Stimulated activated CD8-positive, alpha-beta memory T cell treated with anti-CD3 and anti-CD28 coated beads, Interleukin-7, amount 100 ng/mL, for 4 hours (primary cell): ENCODE measurements at places on chromosomes 2 and 18.

- no peak for DNase-seq
Measured at GRCh38 chr18:51273437-51273836, 76.0 kb upstream of the MEX3C start.

GRCh38 chr2:135638825-135639224, 102.8 kb upstream of the UBXN4 start:
- DNase-seq: no peak

DNA sequence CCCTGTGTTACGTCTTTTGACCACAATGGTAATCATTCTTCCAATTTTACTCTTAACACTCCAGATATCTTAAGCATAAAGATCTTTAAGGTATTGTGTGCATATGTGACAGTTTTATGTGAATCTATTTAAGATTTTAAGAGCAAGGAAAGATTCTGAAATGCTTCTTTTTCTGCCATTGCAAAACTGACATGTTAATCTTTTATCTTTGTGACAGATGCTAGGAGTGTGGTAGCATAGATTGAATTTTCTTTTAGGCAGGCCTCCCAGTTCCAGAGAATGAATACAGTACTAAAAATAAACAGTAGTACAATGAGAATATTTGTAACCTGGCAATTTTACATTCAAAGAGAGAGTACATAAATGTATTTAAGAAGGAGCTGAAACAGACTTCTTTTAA, 232.5 kb upstream of the ZSWIM2 start:
- no peak for DNase-seq

- no peak for DNase-seq
Measured at GRCh38 chr18:63302220-63302619, 17.3 kb downstream of the BCL2 start.

- DNase-seq: no peak
Measured at GRCh38 chr2:239312741-239313667, 87.8 kb downstream of the HDAC4 start.

GRCh38 chr2:74778381-74779264, 55.3 kb upstream of the HK2 start:
- no peak for DNase-seq

DNA sequence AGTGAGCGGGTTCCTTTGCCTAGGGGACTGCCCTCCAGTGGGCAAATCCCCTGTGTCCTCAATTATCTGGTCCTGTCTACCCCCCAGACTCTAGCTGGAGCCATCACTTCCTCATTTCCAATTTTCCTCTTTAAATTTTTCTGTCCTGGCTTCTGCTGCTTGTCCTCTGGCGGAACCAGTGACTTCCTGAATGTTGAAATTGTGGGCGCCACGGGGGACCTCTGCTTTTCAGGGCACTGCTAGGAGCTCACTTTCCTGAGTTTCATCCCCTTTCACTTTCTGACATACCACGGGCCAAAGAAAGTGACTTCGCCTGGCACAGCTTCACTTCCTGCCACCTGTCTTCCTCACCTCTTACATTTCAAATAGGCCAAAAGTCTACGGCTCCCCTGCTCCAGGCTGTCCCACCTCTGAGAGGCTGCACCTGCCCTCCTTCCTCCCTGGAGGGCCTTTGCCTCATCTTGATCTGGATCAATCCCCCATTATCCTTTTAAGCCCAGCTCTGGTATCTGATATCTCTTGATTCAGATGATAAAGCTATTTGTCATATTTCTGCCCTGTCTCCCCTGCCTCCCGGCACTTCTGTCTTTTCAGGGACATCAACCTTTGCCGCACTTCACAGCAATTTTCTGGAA, 1.4 kb upstream of the MARCO start:
- DNase-seq: no peak

GRCh38 chr18:62183578-62184195, 3.2 kb downstream of the PIGN start:
- no peak for DNase-seq

GRCh38 chr2:7430421-7430868, 513.2 kb downstream of the RNF144A start:
- DNase-seq: peak; percentile 7

- no peak for DNase-seq
Measured at GRCh38 chr2:144943986-144944385, 424.1 kb upstream of the ZEB2 start.

DNA sequence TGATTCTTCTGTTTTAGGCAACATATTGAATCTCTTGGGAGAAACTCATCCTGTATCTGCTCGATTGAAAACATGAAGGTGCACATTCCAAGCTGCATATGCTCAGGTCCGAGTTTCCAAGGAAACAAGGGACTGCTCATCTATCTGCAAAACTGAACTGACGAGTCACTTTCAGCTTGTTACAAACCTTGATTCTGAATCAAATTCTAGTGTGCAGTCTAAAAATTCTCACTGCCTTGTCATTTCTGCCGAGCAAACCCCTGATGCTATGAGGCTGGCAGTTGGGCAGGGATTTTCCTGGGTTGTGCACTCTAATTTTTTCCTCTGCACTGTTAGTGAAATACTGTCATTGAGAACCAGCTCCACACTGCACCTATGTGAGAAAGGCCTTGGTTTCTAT, 101.3 kb upstream of the ETAA1 start:
- DNase-seq: no peak

DNA sequence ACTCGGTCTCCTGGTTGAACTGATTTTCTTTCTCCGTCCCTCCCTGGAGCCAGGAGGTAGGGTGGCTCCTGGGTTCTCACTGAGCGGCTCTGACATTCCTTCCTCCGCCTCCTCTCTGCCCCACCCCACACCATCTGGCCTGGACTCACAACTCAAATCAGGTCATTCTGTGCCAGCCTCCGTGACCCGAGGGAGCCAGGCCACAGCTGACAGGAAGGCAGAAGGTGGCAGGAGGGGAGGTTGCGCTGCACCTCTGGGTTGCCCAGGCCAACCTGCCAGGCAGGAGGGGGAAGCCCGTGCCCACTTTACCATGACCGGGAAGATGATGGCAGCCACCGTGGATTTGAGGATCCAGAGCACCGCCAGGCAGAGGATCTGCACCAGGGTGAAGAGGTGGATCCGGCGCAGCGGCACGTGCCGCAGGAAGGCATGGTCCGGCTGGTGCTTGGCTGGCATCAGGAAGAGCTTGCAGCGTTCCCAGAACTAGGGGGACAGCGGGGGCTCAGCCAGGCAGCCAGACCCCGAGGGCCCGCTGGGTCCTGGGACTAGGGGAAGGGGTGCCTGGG, 28.3 kb downstream of the MTHFD2 start:
- no peak for DNase-seq

DNA sequence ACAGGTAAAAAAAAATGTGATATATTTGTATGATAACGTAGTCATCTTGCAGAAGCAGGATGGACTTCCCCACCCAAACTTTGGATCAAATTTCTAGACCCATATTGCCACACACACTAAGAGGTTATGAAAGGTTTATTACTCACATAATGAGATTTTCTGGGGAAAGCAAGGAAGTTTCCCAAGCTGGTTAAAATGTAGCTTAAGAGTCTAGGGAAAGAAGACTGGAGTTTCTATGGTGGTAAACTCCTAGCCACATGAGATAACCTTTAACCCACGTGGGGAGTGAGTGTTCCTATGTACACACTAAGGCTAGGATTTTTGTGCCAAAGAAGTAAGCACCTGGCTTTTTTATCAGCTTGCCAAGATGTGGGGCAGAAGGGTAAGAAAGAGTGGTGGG, 335.7 kb upstream of the UBE2E3 start:
- DNase-seq: no peak

GRCh38 chr18:46652372-46652771, 4.6 kb downstream of the LOXHD1 start:
- no peak for DNase-seq

DNA sequence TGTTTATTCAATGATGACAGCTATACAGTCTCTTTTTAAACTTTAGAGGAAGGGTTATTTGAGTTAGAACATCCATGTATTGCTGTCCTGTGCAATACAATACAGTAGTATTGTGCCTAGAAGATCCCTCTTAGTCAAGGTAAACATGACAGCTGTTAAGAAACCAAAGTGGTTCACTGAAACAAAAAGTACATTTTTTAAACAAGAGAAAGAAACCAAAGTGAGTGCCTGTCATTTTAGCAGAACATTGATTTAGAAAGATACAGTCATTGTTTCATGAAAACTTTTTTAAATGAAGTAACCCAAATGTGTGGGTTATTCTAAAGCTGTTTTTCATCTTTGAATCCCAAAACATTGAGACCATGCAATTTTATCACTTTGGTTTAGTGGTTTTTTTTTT, 15.5 kb downstream of the ITPRID2 start:
- DNase-seq: no peak

DNA sequence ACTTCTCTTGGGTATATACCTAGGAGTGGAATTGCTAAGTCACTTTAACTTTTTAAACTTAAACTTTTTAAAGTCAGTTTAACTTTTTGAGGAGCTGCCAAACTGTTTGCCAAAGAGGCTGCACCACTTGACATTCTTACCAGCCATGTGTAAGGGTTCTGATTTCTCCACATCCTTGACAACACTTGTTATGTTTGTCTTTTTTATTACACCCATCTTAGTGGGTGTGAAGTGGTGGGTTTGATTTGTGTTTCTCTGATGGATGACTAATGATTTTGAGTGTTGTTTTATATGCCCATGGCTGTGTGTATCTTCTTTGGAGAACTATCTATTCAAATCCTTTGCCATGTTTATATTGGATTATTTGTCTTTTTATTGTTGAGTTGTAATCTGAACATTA, 13.6 kb downstream of the ASAP2 start:
- no peak for DNase-seq

DNA sequence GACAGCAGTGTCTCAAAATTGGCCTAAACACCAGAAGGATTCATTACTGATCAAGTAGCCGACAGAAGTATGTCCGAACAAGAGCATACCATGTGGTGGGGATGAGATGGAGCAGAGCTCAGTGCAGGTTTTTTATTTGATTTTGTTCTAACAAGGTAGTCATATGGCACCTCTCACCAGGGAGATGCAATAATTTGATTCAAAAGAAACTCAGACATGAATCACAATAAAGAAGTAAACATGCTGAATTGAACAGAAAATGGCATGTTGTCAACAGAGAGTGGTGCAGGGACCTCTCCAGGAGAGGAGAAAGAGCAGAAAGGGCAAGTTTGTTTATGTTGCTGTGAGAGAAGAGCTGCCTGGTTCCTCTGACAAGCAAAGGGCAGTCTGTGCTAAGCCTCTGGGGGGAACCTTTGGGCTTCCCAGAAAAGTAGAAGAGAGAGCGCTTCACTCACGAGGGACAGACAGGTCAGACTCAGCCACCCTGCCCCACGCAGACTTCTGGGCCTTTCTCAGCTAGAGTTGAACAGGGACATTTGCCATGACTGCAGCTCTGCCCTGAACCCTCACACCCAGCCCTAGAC, 351.3 kb upstream of the RAB12 start:
- DNase-seq: no peak

DNA sequence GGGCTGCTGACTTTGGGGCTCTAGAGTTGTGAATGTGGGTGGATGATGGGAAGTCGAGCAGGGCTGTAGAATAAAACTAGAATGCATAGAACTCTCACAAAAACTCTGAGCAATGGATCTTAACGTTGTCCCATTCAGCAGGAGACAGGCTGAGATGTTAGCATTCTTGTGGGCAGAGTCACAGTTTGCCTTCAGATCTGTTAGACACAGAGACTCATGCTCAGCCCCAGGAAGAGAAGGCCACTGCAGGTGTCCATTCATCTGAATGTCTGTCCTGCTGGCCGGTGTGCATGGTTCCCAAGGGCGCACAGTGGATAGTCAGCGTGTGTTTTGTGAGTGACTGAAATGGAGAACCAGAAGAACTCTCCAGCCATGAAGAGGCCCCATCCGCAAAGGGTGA, 111.3 kb downstream of the TSN start:
- no peak for DNase-seq
